ENCODE measurements at places on chromosomes 6 and 20.

- DNase-seq: no peak
These were observed 101.9 kb upstream of the NUP153 start for GRCh38 chr6:17808609-17809008.

- peak; percentile 65 for DNase-seq
These were observed 29.0 kb upstream of the TBPL1 start for GRCh38 chr6:133923938-133924593.

DNA sequence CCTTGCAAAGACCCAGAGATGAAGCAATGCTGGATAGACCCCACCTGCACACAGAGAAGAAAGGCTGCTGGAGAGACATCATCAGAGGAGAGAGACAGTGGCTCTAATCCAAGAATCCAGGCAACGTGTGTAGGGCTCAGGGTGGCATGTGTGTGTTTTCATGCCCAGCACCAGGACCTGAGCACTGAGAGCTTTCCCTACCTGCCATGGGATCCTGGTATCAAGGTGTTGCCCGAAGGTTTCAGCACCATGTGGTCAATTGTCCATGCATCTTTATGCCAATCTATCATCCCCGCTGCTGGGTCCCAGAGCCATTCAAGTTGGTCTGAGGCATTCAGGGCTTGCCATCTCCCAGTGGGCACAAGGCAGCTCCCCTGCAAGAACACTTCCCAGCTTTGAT, 7.5 kb upstream of the CD93 start:
- no peak for DNase-seq

- DNase-seq: no peak
These were observed 59.5 kb downstream of the CTCFL start for GRCh38 chr20:57465486-57465885.

DNA sequence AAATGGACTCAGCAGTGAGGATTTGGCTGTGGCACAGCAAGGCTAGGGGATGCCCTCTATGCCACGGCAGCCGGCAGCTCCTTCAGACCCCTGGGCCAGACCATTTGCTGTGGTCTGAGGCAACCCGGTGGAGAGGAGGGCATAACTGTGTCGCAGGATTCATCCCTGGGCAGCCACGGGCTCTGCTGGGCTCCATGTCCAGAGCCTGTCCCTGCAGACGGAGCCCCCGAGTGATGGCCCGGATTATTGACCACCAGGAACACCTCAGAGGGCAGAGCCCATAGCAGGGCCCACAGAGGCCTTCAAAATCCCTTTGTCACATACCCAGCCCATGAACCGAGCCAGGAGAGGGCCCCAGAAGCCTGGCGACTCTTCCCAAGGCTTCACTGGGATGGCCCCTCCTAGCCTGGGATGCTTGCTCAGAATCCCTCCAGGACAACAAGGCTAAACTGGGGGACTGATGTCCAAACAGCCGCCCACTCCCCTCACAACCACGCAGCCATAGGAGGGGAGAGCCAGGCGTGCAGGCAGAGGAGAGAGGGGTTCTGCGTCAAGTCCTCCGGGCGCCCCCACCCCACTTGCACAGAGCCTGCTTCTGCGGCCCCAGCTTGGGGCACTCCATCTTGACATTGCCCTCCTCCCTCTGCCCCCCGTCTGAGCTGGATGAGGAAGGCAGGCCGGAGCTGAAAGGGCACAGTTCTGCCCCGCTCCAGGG, 68.2 kb upstream of the AFDN start:
- no peak for DNase-seq

- no peak for DNase-seq
These were observed 299.8 kb downstream of the LRFN2 start for GRCh38 chr6:40287296-40287850.

- DNase-seq: peak; percentile 88
These were observed 12.6 kb downstream of the DYNLT1 start for GRCh38 chr6:158631678-158632537.
